ENCODE measurements at places on chromosomes 16 and 17. TPM values are rescaled to one million over a fixed set of nuclear protein-coding genes. Genes with fewer than 3 reads are reported as not detected.
A peak's percentile ranks its signal among the peaks of the same experiment; 100 is the strongest.

The KRT28 gene
- not detected for total RNA-seq

DNA sequence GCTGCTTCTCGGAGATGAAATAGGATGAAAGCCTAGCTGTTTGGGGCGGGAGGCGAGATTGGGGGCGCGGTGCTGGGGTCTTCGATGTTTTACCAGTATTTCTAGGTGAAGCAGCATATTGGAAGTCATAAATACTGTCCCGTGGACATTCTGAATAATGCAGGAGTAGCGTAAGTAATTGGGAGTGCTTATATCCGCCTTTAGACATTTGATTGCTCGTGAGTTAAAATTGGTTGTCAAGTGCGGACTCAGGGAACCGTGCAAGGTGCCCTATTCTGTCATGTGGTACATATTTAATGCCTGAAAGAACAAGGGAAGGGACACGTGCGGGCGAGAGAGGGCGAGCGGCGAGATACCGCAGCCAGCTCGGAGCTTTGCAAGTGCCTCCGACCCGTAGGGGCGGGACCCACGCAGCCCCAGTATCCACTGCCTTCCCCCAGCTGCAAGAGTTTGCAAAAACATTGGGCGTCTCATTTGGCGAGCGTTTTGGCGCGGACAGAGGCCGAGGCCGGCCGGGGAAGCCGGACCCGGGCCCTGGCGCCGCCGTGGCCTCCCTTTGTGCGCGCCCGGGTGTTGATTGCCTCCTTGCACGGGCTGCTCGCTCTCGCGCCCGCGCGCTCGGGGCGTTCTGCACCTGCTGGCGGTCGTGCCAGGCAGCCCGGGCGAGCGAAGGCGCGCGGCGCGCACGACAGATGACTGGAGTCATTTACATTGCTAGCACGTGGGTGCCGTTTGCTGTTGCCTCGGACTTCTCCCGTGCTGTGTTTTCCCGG lies 849.8 kb upstream of the RBFOX1 start:
- no peak for DNase-seq

GRCh38 chr16:17227278-17227677 lies 243.5 kb downstream of the XYLT1 start:
- no peak for DNase-seq

GRCh38 chr17:62937606-62938005 lies 28.4 kb upstream of the TANC2 start:
- DNase-seq: no peak

The PRR35 gene
- not detected for total RNA-seq

- DNase-seq: no peak
These were observed 50.7 kb downstream of the CFDP1 start for GRCh38 chr16:75382611-75383010.

The MSLN gene
- total RNA-seq: not detected

DNA sequence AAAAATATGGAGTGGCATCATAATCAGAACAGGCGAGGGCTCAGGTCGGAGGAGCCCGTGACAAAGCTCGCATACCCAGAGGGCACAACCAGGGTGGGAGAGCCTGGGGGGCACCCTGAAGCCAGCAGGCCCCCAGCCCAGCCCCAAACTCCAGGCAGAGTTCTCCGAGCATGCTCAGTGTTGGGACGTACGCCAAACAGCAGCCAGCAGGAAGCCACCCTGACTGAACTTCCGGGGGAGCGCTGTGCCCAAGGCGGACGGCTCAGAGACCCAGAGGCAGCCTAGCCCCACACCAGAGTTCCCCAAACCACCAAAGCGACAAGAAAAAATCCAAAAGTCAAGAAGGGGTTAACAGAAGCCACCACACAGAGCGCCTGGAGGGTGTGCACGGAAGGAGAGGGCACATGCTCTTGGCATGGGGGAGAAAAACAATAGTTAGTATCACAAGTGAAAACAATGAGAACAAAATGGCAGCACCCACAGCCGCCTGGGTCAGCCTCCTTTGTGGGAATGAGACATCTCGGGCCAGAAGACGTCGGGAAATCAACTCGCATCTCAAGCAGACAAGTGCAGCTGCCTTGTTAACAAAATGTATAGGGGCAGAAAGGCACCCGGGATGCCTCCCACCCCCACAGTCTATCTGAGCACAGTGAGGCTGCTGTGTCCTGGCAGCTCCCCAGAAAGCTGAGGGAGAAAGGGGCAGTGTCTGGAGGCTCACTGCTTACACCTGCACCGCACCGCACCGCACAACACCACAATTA lies 11.9 kb downstream of the EXOC7 start:
- DNase-seq: no peak

- no peak for DNase-seq
These were observed 5.3 kb downstream of the TMEM114 start for GRCh38 chr16:8585041-8585440.

DNA sequence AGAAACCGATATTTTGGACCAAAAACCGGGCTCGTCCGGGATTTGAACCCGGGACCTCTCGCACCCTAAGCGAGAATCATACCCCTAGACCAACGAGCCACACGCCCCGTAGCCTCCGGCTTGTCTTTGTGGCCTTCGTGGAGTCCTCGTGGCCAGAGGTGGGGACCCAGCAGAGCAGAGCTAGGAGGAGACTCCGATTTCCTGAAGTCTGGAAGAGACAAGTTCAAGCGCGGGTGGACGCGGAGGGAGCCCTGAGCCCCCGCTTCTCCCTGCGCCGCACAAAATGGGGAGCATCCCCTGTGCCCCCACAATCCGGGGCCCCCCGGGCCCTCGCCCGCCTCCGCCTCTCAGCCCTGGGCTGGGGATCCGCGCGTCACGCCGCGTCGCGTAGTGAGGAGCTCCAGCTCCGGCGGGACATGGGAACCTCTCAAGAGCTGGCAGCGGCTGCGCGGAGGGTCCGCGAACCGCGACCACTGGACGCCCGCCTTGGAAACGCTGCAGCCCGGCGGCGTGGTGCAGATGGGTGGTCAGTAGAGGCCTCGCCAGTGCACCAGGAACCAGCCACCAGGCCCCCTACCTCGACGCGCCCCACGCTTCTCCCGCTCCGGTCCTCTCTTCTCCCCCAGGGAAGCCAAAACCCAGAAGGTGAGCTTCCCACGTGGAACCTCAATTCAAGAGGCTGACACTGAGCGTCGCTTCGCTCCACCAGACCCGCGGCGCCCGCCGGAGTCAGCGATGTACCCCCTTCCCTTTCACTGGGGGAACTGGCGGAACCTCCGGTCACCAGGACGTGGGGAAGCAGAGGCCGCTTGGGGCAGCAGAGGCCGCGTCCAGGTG lies 5.2 kb upstream of the OR1F1 start:
- peak; percentile 34 for DNase-seq

GRCh38 chr16:85437166-85438052 lies 175.7 kb upstream of the GSE1 start:
- no peak for DNase-seq

DNA sequence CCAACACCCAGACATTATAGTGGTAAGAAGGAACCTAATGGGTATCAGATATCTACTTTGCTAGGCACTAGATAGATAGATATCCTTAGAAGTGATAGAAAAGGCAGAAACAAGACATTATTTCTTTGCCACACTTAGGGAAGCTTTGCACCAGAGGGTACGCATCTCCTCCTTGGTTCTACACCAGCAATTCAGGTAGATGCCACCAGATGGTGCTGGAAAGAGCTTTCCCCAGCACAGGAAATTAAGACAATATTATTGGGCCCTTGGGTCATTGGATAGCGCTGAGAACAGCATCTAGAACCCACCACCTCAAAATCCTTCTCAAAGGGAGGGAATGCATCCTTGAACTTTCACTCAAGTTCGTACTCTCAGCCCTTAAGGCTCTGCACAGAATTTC lies 173.8 kb upstream of the CCL2 start:
- no peak for DNase-seq

The SDR42E2 gene
- 1.3 TPM for total RNA-seq

The ITGA2B gene
- 0.87 TPM for total RNA-seq

DNA sequence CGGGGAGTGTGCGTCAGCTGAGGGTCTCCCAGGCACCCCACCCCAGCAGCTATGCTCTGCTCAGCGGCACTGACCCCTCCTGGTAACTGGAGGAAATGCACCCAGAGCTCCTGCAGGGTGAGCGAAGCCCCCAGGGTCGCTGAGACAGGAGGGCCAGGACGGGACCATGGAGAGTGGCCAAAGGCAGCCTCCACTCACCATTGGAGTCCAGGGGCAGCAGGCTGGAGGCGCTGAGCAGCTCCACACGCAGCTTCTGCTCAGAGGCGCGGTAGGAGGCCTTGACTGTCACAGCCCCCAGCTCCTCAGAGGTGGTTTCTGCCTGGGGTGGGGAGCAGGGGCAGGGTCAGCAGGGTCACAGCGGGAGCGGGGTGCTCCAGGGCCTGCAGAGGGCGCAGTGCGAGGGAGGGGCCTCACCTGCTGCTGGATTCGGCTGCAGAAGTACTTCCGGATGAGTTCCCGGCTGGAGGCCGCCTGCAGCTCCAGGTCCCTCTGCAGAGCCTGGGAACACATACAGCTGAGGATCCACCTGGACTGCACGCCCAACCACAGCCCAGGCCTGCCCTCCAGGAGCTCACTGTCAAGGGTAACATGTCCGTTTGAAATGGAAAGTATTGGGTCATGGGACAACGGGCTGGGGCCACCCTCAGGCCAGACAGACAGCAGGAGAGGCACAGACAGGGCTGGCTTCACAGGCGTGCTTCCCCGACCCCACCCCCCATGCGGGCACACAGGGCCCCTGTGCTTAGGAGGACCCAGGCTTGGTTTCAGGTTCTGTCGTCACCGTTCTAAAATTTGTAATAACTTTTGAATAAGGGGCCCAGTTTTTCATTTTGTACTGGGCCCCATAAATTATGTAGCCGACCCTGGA lies 13.8 kb downstream of the UNC13D start:
- DNase-seq: no peak

GRCh38 chr17:2862197-2862596 lies 66.0 kb downstream of the RAP1GAP2 start:
- DNase-seq: no peak

DNA sequence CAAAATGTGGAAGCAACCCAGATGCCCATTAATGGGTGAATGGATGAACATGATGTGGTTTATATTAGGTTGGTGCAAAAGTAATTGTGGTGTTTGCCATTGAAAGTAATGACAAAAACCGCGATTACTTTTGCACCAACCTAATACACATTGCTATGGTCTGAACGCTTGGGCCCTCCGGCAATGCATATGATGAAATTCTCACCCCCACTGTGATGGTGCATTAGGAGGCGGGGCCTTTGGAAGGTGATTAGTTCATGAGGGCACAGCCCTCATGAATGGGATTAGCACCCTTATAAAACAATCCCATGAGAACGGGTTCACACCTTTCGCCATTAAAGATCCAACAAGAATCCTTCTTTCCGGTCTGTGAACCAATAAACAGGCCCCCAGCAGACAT lies 25.3 kb upstream of the PRM1 start:
- DNase-seq: no peak

GRCh38 chr17:17151055-17151454 lies 55.1 kb downstream of the PLD6 start:
- DNase-seq: no peak

The KLHL10 gene
- total RNA-seq: not detected

DNA sequence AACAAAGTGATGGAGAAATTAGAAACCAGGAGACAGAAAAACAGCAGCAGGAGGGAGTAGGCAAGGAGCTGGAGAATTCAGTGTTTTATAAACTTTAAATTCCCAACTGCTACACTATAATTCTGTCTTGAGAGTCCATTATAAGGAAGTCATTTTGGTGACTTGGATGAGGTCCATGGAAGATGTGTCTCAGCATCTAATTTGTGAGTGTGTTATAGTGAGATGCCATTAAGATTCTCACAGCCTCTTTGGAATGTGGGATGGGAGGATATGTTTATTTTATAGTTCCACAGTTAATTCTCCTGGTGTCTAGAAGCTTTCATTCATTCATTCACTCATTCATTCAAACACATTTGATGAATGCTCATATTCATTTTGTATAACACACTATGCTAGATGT lies 206.0 kb upstream of the MYOCD start:
- DNase-seq: no peak

- DNase-seq: peak; percentile 65
These were observed 9.6 kb upstream of the SPN start for GRCh38 chr16:29653471-29653870.

DNA sequence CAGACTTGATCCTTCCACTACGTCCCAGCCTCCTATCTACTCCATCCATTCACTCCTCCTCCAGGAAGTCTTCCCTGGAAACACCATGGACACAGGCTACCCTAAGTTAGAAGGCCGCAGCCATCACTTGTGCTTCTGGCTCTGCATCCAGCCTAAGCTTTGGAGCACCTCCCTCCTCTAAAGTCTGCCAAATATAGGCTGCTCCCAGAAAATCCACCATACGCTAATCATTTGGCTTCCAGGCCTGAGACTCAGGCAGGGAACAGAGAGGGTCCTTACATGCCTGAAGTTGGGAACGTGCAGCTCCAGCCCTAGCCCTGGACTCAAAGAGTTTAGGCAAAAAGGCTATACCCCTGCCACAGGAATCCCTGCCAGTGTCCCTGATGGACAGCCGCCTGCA lies 6.7 kb downstream of the PCGF2 start:
- DNase-seq: no peak

The CD300E gene
- 0.93 TPM for total RNA-seq

GRCh38 chr17:11651089-11651488 lies 52.8 kb downstream of the DNAH9 start:
- DNase-seq: no peak

- no peak for DNase-seq
These were observed 1.2 kb downstream of the BHLHA9 start for GRCh38 chr17:1271441-1271840.

- no peak for DNase-seq
These were observed 7.8 kb downstream of the PIGS start for GRCh38 chr17:28563475-28563874.

The RAB40C gene
- 9.5 TPM for total RNA-seq
